Left cardiac atrium (tissue), 4 donors: ENCODE measurements at places on chromosomes 2 and 18. TPM values are rescaled to one million over a fixed set of nuclear protein-coding genes. Genes with fewer than 3 reads are reported as not detected.

The FOXD4L1 gene
- 0.21 TPM for total RNA-seq

The LYPD6 gene
- 0.27 TPM for total RNA-seq

DNA sequence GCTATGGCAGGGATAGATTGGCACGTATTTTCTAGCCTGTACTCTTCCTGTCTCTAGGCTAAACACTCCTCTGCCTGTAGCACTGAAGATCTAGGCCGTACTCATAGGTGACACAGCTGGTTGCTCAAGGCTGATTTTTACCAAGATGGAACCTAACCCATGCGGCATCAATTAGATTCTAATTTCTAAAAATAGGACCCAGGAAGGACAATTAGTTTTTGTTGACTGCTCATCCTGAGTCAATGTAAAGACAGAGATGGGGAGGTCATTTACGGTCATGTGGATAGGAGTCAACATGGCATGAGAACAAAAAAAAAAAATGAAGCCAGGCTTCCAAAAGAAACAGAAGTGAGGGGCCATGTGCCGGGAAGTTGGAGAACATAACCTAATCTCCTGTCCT lies 360.7 kb upstream of the ETAA1 start:
- no peak for DNase-seq

DNA sequence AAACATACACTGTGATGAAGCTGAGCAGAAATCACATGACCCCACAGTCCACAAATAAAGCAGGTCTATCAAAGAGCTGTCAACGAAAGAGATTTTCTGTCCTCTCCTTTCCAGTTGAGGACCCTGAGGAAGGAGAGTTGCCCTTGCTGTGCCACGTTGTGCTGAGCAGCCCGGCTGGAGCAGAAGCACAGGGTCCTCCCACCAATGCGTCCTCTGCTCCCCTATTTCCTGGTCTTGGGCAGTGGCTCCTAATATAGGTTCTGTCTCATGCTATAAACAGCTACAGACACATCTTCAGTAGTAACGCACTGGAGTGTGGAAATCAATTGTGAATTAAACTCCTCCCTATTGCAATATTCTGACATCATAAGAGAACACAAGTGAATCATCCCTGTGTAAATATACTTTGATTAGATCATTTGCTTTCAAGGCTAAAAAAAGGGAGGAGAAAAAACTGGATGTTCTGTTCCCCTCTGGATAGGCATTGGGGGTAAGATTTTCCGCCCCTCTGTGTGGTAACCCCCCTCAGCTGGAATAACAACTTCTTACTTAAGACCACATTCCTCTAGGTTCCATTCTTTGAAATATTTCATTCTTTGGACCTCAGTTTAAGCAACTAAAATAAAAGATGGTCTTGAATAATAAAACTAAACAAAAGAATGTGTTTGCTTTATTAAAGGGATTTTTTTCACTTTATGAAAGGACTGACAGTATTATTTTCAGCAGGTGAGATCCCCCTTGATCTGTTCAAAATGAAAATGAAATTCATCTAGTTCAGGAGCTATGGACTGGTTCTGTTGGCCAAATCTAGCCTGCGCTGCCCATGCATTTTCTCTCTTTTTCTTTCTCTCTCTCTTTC lies 8.3 kb upstream of the RHOB start:
- DNase-seq, result no peak

The TEKT4 gene
- 0.15 TPM for total RNA-seq

DNA sequence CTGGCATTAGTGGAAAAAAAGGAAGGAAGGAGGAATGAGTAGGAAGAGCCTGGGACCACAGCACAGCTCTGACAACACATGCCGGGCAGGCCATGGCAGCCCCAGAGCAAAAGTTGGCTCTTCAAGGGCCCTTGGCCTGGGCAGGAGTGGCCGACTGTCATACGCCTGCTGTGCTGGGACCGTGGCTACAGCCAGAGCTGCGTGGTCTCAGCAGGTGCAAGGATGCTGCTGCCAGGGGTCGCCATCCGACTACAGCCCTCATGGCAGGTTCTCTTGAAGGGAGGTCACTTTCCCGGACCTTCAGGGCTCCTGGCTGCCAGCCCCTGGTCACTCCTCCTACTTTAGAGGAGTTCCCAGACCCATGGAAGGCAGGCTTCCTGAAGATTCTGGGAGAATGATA lies 109.9 kb downstream of the ARL4C start:
- no peak for DNase-seq

- no peak for DNase-seq
These were observed 167.2 kb upstream of the REV1 start for GRCh38 chr2:99656994-99657393.

DNA sequence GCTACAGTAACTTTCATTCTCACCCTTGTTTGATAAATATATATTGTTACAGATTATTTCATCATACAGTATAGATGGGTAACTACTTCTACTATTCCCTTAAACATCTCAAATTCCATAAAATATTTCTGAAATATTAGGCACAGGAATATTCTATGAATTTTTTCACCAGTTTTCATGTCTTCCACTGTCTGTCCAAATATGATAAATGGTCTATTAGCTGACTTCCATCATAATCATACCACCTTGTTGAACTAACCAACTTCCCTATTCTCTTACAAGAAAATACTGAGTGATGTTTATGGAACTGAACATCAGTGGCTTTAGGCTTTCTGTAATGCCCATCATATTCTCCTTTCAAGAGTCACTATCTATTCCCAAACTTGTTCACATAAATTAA lies 82.4 kb downstream of the TRAPPC8 start:
- DNase-seq, result no peak

GRCh38 chr2:126507425-126507911 lies 148.5 kb upstream of the GYPC start:
- DNase-seq, result no peak

The NGEF gene
- total RNA-seq, result 1.6 TPM

DNA sequence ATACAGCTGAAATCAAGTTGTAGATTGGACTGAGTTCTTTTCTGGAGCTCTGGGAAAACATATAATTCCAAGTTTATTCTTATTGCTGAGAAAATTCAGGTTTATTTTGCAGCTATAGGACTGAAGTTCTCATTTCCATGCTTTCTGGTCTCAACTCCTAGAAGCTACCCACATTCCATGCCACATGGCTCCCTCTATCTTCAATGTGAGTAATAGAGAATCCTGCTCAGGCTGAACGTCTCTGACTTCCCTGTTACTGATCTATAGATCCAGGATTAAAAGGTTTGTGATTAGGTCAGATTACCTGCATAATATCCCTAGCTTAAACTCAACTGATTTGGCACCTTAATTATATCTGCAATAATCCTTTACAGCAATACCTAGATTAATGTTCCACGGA lies 453.8 kb upstream of the MC4R start:
- DNase-seq, result no peak

The INHA gene
- 16.2 TPM for total RNA-seq

DNA sequence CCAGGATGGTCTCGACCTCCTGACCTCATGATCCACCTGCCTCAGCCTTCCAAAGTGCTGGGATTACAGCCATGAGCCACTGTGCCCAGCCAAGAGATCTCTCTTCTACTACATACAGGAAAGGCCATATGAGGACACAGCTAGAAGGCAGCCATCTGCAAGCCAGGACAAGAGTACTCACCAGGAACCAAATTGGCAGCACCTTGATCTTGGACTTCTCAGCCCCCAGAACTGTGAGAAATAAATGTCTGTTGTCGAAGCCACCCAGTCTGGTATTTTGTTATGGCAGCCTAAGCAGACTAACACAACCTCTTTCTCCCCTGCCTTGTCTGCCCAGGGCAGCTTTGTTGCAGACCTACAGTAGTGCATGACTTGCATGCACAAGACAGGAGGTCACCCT lies 211.3 kb upstream of the HAAO start:
- DNase-seq, result no peak

- DNase-seq, result no peak
These were observed 26.9 kb downstream of the LOXHD1 start for GRCh38 chr18:46630160-46630559.

The WNT10A gene
- 0.52 TPM for total RNA-seq

DNA sequence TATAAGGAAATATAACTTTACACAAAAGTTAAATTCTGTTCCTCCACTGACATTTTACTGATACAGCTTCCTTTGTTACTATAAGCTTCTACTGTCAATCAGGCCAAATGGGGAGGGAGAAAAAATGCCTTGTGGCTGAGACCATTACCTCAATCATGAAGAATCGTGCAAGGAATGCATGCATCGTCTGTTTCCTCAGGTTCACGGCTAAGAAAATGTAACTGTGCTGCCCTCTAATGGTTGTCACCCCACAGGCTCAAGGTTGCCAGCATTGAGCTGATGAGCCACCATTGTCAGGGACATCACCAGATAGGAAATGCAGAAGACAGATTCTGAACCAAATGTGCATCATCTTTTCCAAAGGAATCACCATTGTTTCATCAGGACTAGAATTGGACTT lies 426.9 kb downstream of the CDH2 start:
- DNase-seq, result no peak

The AMER3 gene
- not detected for total RNA-seq

DNA sequence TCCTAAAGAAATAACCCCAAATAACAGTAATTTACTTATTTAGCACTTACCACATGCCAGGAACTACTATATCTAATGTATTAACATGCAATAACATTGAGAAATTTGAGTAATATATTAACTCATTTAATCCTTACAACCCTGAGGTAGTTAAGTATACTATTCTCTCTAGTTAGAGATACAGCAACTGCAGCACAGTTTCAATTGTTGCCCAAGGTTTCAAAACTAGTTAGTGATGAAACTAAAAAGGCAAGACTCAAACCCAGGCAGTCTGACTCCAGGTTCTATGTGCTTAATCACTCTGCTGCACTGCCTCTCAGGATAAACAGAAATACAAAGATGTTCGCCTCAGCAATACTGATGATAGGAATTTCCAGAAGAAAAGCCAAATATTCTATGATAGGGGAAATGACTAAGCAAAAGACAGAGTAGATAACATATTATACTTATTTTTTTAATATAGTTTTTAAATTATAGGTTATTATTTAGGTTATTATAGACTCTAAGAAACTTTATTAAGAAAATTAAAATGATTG lies 88.0 kb downstream of the SS18 start:
- no peak for DNase-seq

DNA sequence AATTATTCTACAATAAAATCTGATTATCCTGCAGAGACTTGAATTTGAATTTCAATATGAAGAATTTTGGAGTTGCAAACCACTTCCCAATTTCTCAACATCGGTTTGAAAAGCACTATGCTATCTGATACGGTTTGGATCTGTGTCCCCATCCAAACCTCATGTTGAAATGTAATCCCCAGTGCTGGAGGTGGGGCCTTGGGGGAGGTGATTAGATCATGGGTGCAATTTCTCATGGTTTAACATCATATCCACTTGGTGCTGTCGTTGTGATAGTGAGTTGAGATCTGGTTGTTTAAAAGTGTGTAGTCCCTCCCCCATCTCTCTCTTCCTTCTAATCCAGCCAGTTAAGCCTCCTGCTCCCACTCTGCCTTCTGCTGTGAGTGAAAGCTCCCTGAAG lies 205.7 kb downstream of the NBAS start:
- no peak for DNase-seq

DNA sequence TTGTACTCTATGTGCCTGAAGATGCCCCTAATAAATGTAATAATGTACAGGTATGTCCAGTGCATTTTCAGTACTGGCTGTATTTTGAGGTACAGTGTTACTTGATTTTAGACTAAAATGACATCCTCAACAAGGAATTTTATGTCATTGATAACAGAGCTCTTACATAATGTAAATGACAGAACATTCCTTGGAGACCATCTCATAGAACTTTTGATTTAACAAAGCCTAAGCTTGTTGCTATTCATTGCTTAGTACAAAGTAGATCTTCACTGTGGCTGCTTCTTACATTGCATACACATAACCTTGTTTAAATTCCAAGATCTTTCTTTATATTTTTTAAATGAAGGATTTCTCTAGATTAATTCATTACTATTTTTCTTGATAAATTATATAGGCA lies 24.1 kb downstream of the DYNC1I2 start:
- DNase-seq, result no peak

DNA sequence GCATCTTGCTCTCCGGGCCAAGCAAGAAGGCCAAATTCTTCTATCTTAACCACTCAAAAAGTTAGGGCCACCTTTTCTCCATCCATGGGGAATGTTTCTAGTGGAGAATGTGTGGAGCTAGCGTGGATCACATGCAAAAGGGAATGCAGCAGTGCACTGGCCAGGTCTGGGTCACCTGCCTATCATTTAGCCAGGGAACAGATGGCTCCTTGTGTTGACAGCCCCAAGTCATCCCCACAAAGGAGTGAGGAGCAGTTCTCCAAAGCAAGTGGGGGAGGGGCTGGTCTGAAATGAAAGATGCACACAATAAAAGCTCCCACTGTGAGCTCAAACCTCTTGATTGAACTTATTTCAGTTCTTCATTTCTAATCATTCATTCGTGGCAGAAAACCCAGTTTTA lies 19.1 kb downstream of the EPB41L3 start:
- DNase-seq, result no peak
